Skeletal muscle cell (primary cell): ENCODE measurements at places on chromosomes 2 and 18.

DNA sequence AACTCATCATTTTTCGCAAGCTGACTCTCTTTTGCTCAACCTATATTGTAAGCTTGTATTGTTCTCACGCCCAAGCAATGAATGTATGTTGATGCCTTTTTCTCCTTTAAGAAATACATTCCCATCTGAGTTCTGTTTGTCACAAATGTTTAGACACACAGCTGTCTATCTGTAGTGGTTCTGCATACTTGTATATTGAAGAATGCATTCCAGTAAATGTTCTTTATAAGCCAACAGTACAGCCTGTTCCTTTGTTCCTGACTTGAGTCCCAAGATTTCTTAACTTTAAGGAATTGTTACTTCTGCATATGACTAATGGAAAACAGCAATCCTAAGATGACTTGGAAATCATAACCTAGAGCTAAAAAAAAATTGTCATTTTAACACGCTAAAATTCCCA is 849.1 kb upstream of the POU3F3 start:
- no peak for DNase-seq

GRCh38 chr2:226791056-226791486 is 8.5 kb downstream of the IRS1 start:
- DNase-seq = no peak

GRCh38 chr2:105055613-105056012 is 17.7 kb downstream of the MRPS9 start:
- DNase-seq = no peak

DNA sequence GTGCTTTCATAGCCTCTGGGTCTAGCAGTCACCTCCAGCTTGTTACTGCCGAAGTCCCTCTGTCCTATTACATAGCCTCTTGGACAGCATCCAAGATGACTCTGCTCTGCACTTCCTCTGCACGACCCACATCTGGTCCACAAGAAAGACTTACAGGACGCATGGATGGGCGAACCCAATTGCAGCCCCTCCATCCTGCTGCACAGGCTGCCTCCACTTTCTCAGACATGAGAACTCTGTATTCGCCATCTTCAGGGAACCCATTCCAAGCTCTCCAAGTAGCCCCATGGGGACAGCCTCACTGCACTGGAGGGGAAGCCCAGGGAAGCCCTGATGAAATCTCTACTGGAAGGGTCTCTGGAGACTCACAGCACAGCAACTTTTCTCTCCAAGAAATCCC is 172.1 kb downstream of the GFPT1 start:
- no peak for DNase-seq

DNA sequence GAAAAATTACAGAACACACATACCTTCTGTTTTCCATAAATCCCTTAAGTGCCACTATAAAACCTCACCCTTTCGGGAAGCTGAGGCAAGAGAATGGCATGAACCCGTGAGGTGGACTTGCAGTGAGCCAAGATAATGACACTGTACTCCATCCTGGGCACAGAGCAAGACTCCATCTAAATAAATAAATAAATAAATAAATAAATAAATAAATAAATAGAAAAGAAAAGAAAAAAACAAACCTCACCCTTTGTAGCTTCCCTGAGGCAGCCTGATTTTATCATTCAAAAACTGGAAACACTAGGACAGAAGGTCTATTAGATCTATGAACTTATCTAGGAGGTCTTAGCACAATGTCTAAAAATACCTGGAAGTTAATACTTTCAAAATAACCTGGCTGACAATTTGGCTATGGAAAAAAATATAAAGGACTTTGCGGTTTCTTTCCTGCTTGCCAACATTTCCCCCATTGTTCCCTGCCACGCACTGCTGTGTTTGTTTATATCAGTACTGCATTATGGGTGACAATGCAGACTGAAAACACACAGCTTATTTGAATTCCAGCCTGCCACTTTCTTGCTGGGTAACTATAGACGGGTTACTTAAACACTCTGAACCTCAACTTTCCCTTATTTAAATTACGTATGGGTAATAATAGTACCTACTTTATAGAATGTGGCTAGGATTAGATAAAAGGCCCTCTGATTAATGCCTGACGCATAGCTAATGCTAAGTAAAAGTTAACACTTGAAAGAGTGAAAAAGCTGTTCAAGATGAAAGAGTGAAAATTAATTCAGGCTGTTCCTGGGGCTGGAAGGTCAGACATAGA is 313.0 kb downstream of the RDH14 start:
- no peak for DNase-seq

DNA sequence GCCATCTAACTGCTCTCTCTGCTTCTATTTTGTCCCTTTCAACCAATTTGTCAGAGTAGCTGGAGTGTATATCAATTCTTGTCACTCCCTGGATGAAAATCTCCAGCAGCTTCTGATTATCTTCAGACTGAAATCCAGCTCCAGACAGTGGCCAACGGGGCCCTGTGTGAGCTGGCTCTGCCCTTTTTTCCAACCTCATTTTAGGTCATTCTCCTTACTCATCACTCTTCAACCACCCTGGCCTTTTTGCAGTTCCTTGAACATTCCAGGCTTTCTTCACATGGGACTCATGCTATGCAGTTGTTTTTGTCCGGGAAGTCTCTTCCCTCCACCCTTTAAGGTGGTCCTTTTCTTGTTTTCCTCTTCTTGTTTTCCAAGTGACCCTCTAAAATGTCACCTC is 15.4 kb upstream of the FAP start:
- DNase-seq = no peak

GRCh38 chr2:217714287-217714751 is 288.5 kb downstream of the TNS1 start:
- DNase-seq = no peak

DNA sequence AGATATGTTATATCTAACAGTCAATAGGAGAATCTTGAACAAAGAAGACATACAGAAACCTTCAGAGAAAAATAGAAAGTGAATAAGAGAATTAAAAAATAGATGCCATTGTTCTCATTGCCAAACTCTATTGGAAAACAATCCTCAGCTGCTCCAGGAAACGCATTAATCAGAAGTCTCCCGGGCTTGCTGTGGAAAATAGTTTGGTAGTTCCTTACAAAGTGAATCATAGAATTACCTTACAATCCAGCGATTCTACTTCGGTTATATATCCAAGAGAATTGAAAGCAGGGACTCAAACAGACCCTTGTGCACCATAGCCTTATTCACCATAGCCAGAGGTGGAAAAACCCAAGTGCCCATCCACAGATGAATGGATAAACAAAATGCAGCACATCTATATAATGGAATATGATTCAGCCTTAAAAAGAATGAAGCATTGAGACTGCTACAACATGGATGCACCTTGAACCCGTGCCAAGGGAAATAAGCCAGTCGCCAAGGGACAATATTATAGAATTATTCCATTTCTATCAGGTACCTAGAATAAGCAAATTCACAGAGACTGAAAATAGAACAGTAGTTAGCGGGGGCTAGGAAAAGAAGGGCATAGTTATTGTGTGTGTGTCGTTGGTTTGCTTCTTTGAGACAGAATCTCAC is 21.9 kb upstream of the CHRNA1 start:
- no peak for DNase-seq

DNA sequence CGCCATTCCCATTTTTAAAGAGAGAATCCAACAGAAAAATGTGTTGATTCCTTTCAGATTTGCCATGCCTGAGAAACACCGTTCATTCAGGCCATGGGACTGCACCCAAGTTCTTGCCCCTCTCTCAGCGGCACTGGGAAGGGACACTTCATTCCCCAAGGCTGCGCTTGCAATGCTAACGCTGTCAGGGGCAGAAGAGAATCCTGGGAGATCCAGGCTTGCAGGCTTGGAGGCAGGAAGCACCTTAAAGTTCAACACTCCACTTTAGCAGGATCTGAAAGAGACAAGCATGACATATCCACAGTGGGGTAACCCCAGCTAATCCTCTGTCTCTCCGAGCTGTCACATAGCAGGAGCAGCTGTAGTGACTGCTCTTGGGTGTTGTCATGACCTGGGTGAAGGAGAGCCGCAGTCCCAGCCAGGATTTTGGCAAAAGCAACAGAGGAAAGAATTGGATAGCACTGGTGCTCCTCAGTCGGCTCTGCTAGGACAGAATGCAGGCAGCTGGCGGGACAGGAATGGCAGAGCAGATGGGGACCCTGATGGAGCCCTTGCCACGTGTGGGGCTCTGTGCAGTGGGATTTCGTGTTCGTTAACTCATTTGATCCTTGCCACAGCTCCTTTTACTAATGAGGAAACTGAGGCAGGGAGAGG is 22.0 kb upstream of the ODC1 start:
- DNase-seq = no peak

GRCh38 chr18:21831413-21831831 is 90.8 kb downstream of the MIB1 start:
- peak; percentile 11 for DNase-seq

DNA sequence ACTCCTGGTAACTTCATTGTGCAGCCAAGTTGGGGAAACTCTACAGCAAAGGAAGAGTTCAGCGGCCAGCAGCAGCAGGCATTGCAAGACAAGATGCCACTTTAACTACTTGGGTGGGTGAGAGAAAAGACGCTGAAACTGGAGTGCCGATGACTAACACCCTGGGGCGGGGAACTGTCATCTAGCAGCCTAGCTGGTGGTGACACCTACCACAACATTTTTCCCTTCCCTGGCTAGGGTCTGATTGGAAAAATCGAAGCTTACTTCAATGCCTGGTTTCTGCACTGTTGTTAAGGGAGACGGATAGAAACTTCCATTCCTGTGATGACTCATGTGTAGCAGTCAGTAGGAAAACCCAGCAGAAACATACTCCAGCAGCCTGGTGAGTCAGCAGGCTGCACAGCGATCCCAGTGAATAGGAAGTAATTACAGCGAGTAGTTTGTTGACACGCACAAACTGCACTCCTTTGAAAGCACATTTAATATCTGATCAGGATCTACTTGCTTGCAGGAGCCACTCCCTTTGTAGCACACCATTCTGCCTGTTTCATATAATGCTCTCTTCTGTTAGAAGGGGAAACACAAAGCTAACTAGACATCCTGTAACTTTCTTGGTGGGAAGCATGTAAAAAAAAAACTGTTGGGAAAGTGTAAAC is 62.1 kb upstream of the MAPRE2 start:
- DNase-seq = peak; percentile 82

DNA sequence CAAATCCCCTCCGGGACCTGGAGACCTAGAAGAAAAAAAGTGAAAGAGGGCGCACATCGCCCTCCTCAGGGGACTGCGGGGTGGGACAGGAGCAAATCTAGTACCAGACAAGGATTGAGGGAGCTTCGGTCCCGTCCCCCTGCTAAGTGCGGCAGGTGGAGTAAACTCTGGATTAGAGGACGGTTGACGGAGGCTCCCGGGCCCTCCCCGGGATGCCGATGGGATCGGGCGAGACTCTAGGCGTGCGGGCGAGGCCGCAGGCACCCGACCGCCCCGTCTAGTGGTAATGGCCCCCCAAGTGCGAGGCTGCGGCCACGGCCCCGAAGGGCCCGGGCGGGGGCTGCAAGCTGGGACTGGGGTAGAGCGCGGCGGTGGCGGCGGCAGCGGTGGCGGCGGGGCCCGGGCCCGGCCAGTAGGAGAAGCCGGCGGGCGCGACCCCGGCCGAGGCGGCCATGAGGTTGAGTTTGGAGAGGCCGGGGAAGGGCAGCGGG is 3.5 kb downstream of the FEV start:
- no peak for DNase-seq

DNA sequence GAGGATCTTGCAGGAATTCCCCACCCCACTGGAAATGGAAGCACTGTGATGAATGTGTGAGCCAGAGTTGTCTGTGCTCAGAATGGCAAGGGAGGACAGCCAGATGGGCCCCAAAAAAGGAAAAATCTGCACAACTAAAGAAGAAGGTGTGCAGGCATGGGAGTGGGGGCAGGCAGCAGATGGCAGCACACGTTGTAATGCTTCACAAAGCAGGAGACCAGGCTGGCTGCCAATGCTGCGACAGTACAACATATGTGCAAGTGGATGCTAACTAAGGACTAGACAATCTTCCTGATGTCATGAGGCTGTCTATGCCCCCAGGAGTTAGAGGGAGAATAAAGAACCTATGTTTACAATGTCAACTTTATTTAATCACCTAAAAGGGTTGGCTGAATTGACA is 27.2 kb downstream of the ST6GAL2 start:
- no peak for DNase-seq

DNA sequence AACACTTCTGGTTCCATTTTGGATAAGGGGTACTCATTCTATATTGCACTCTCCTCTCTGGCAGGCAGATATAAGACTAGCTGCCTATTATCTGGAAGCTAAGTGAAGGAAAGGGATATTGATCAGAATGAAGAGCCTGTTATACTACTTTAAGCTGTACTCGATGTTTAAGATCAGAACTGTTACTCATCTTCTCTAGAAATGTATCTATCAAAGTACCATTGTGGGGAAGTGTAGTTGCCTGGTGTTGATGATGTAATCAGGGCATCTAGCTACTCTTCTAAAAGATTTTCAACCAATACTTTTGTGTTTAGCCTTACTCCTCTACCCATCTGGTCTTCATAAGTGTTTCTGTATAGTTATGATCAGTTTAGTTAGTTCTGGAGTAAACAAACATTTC is 5.8 kb downstream of the CAMKMT start:
- DNase-seq = no peak

GRCh38 chr2:56450047-56450446 is 266.3 kb downstream of the CCDC85A start:
- DNase-seq = no peak

- DNase-seq = no peak
Observed at GRCh38 chr2:10499275-10499907, 51.3 kb upstream of the ODC1 start.

GRCh38 chr18:57772387-57772799 is 30.7 kb downstream of the ATP8B1 start:
- no peak for DNase-seq

DNA sequence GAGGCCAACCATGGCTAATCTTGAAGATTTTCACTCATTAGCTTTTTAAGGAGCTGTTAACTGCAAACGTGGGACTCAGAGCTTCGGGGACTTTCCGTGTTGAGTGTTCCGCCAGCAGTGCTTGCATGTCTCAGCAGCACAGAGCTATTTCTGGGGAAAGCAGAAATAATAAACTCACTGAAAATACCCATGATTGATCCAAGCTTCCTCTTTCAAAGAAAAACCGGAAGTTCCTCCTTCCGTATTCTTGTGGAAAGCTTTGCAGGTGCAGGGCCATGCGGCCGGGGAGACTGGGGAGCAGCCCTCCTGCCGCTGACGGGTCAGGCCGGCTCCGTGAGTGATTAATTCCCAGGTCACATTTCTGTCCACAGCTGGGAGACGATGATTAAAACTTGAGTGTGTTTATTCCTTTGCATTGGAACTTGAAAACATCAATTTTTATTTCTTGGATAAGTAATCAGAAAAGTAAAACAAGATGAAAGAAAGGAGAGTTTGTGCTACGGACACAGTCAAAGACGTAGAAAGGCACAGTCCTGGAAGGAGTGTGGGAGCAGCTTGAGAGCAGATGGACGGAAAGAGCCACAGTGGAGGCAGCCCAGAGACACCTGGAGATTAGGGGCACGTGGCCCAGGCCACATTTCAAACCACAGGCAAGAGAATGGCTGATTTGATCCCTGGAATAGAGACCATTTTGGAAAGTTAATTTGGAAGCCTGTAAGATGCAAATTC is 54.2 kb upstream of the CTDP1 start:
- DNase-seq = no peak

GRCh38 chr2:6492573-6492972 is 373.1 kb downstream of the CMPK2 start:
- peak; percentile 23 for DNase-seq

- no peak for DNase-seq
Observed at GRCh38 chr2:66802877-66803276, 368.0 kb downstream of the MEIS1 start.
